ENCODE measurements at places on chromosomes 3 and 15. TPM values are rescaled to one million over a fixed set of nuclear protein-coding genes. Genes with fewer than 3 reads are reported as not detected.

DNA sequence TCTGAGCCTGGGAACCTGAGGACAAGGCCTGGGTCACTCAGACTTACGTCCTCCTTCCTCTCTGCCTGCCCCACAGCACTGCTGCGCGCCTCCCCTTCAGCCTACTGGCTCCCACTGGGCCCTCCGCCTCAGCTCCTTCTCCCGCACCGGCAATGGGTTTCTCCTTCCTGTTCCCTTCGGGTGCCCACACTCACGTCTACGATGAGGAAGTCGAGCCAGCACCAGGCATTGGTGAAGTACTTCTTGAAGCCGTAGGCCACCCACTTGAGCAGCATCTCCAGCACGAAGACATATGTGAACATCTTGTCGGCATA, 70.0 kb downstream of the EXOG start:
- no peak overlapping the region for H3K27ac ChIP-seq
- H3K4me3 ChIP-seq = no peak overlapping the region
- H3K4me1 ChIP-seq = peaks cover 3% of the 10 kb centered on the region
- DNase-seq = peak; percentile 79

DNA sequence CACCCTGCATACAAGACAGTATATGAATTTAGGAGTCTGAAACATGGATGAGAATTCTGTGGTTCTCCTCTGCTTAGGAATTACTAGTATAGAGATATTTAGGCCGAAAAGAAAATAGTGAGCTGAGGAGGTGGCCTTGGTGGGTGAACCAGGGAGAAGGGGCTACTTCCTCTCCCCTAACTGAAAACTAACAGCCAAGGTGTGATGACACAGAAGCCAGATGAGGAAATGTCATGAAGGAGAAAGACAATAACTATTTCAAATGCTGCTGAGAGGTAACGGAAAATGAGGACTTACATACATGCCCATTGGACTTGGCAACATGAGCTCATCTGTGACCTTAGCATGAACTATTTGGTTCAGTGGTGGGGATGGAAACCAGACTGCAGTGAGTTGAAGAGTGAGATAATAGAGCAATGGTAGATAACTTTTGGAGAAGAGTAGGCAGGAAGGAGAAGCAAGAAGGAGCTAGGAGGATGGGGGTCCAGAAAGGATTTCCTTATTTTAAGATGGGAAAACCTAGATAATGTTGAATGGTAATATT, 114.4 kb upstream of the TSPAN3 start:
- no peak overlapping the region for H3K4me3 ChIP-seq
- H3K36me3 ChIP-seq = peaks cover 12% of the 10 kb centered on the region

- H3K4me3 ChIP-seq = no peak overlapping the region
- H3K36me3 ChIP-seq = peaks cover 4% of the 10 kb centered on the region
- DNase-seq = no peak
- no peak overlapping the region for H3K27ac ChIP-seq
- H3K27me3 ChIP-seq = no peaks in the 10 kb centered on the region
- H3K4me1 ChIP-seq = no peaks in the 10 kb centered on the region
Measured at GRCh38 chr3:169420429-169420828, 243.1 kb downstream of the MECOM start.

- peaks cover 2% of the 10 kb centered on the region for H3K4me1 ChIP-seq
- no peaks in the 10 kb centered on the region for H3K27me3 ChIP-seq
- peaks cover 2% of the 10 kb centered on the region for H3K36me3 ChIP-seq
- no peak for DNase-seq
Measured at GRCh38 chr15:71013446-71013845, 101.8 kb upstream of the THSD4 start.

The ISLR2 gene
- 2.9 TPM for total RNA-seq

GRCh38 chr15:100788418-100789105, 91.1 kb upstream of the ALDH1A3 start:
- no peaks in the 10 kb centered on the region for H3K36me3 ChIP-seq
- no peak for DNase-seq
- peaks cover 14% of the 10 kb centered on the region for H3K27me3 ChIP-seq
- H3K27ac ChIP-seq = no peak overlapping the region

DNA sequence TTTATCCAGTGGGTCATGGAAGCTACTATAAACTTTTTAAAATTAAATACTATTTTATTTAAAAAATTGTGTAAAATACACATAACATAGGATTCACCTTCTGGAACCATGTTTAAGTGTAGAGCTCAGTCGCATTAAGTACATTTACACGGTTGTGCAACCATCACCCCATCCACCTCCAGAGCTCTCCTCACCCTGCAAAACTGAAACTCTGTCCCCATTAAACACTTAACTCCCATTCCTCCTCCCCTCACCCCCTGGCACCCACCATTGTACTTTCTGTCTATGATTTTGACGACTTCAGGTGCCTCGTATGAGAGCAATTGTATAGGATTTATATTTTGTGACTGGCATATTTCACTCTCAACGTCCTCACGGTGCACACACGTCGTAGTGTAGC, 70.7 kb downstream of the APBA2 start:
- H3K4me1 ChIP-seq = peaks cover 15% of the 10 kb centered on the region
- no peak for DNase-seq
- no peaks in the 10 kb centered on the region for H3K27me3 ChIP-seq
- no peaks in the 10 kb centered on the region for H3K36me3 ChIP-seq

The SLC2A2 gene
- total RNA-seq = not detected

The LEKR1 gene
- total RNA-seq = 0.59 TPM

- no peak overlapping the region for H3K27ac ChIP-seq
- H3K27me3 ChIP-seq = peaks cover 21% of the 10 kb centered on the region
- DNase-seq = no peak
- H3K36me3 ChIP-seq = peaks cover 7% of the 10 kb centered on the region
- H3K4me3 ChIP-seq = peak overlapping the region; percentile 81
- peaks cover 52% of the 10 kb centered on the region for H3K4me1 ChIP-seq
Measured at GRCh38 chr15:88805031-88805780, 2.0 kb downstream of the ACAN start.

The SAXO2 gene
- total RNA-seq = 5.1 TPM

The THRB gene
- total RNA-seq = 3.1 TPM

The COLQ gene
- 5.6 TPM for total RNA-seq

All from chondrocyte (in vitro differentiated cells).